ENCODE measurements at places on chromosomes 11 and 22.

DNA sequence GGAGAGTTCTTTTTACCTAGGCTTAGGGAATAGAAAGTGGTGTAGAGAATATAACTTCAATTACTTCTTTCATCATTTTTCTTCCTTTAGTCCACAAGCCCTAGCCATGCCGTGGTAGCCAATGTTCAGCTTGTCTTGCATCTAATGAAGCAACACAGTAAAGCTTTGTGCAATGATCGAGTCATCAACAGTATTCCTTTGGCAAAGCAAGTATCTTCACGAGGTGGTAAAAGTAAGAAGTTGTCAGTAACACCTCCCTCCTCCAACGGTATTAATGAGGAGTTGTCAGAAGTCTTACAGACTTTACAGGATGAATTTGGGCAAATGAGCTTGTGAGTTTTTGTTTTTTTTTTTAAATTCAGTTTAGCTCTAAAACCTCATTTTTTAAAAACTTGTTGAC is 37.4 kb downstream of the CEP57 start:
- no peak for DNase-seq

DNA sequence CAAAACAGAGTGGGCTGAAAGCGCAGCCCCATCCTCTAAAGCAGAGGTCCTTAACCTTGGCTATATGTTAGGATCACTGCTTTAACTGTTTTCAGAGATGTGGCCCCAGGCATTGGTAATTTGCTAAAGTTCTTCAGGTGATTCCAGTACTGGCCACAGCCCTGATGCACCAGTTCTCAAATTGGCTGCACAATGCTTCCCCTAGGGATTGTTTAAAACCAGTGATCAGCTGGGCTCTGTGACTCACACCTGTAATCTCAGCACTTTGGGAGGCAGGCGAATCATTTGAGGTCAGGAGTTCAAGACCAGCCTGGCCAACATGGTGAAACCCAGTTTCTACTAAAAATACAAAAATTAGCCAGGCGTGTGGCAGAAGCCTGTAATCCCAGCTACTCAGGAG is 8.4 kb upstream of the IRAG1 start:
- DNase-seq, result no peak

- DNase-seq, result no peak
Observed at GRCh38 chr11:117412176-117412575, 84.5 kb downstream of the CEP164 start.

DNA sequence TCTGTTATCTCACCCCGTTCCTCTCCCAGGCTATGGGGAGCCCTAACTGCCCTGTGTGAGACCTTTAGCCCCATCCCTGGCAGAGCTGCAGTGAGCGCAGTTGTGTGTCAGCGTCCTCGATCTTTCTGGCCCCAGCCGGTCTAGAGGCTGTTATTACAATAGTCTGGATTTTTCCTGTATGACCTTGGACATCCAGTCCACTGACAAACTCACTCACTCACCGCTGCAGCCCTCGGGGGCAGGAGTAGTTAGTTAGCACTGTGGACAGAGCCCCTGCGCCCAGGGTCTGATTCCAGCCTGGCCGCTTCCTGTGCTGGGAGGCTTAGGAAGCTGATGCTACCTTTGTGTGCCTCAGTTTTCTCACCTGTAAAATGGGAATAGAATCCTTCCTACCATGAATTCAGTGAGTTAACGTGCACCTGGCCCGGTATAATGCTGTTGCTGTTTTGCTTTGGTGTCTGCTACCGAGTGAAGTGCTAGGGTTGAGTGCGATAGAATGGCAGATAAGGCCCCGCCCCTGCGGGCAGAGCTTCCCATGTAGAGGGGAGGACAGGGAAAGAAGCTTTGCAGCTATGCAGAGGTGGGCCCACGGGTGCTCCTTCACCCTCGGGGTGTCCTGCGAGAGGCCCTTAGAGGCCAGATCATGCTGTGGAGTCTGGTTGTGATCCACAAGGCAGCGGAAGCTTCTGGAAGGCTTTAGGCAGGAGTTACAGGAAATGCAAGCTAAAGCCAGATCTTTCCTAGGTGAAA is 3.0 kb downstream of the LRP5 start:
- DNase-seq, result no peak

GRCh38 chr11:61731952-61732675 is 20.3 kb upstream of the MYRF start:
- DNase-seq, result no peak

- no peak for DNase-seq
Observed at GRCh38 chr11:64186492-64187165, 658 bp downstream of the STIP1 start.

- DNase-seq, result no peak
Observed at GRCh38 chr11:23673366-23673765, 813.1 kb upstream of the CCDC179 start.

DNA sequence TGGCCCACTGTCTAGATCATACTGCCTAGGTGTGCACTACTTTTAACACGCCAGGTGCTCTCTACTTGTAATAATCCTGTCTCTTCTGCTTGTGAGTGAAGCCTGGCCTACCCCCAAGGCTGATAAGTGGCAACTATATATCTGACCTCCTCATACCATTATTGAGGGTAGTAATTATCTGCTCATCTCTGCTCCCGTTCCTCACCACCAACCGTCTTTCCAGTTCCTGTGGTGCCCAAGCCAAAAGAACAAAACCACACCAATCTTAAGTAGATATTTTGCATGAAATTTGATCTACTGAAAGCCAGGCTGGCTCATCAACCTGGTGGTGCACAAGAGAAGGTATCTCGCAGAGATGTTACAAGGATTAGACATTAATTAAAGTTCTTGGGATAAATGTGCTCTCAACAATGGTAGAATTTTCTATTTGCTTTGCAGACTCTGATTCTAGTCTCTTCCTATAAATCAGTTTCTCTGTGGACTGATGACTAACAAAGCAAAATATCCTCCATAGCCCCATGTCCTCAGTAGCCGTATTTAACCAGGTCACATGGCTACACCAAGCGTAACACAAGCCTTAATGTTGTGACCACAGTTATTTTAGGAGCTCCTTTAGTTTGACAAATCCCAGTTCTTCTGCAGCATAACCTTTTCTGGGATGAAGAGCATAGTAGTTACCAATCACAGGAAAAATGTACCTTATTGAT is 267.2 kb downstream of the NTM start:
- DNase-seq, result no peak

GRCh38 chr11:61776561-61777075 is 15.8 kb downstream of the TMEM258 start:
- DNase-seq, result no peak

- no peak for DNase-seq
Observed at GRCh38 chr22:24434471-24435322, 7.3 kb downstream of the ADORA2A start.
